ENCODE measurements at places on chromosomes 7 and 10.

DNA sequence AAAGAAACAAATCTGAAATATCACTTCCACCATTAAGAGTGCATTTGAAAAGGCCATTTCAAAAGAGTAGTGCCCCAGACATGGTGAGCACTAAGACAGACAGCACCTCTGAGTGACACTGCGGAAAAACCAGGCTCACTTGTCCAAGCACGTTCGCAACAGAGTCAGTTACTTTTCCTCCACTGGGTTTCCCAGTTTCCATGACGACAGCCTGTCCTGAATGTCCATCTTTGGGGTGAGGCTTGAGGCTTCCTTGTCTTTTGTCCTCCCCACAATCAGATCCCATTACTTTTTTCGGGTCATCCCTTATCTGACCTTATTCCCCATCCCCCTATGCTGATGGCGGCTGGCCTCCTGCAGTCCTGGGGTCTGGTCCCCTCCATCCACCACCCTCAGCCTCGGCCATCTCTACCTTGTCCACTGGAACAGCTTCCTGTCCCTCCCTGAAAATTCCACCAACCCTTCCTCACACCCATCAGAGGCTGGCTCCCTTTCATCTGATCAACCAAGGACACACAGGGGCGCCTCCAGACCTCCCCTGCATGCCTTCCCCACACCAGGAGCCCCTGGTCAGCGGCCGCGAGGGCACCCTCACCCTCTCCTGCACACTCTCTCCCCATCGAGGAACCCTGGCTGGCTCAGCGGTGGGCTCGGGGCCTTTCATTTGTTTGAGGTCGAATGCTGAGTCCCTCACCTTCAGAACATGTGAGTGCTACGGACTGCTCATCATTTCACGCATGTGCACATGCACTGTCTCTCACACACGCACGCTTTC, 363.6 kb downstream of the DNAJB6 start:
- DNase-seq, result no peak

- DNase-seq, result peak; percentile 42
These were observed 816 bp downstream of the DMTF1 start for GRCh38 chr7:87152897-87153641.

DNA sequence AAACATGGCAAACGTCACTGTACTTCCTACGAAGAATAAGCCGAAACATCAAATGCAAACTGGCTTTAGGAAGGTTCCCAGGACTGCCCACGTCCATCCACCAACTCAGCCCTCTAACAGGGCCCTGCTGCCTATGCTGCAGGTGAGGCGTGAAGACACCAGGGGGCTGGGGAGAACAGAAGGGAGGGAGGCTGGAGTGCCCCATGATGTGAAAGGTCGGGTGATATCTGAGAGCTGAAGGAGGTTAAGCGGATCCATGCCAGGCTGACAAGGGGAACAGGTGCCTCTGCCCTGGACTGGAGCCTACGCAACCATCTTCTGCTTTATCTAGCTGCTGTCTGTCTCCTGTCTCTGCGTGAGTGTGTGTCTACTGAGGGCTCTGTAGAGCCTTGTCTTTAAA, 40.2 kb upstream of the ATP6V0A4 start:
- no peak for DNase-seq

GRCh38 chr10:93482145-93482834, at the start of gene MYOF:
Gene MYOF, minus strand, starts transcription at chr10:93482334. Its CDS starts 140 bp downstream, at chr10:93482194.
- DNase-seq, result no peak

GRCh38 chr7:23232966-23233365, 13.6 kb upstream of the GPNMB start:
- DNase-seq, result no peak

DNA sequence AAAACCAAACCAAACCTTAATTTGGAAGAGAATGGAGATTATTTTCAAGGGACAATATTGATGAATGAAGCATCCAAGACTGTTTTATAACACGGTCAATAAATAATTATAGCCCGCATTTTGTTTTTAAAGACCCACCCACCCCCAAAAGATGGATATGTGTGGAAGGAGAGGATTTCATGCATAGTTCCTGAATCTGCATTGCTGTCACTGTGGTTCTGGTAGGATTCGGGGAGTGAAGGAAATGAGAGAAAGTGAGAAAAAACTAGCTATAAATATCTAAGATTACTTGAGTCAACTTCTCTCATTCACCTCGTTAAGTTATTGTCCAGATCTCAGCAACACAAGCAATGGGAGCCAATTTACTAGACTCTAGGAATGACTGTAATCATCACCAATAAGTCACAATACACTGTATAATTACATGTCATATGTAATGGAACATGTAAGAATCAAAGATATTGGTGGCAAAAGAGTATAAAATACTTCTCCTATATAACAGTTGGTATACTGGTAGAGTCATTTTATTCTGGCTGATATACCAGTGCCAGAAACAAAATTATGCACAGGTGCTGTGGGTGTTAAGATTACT, 30.2 kb downstream of the NAMPT start:
- DNase-seq, result no peak

GRCh38 chr7:100156331-100157068, 2.0 kb downstream of the TRAPPC14 start:
- DNase-seq, result no peak

DNA sequence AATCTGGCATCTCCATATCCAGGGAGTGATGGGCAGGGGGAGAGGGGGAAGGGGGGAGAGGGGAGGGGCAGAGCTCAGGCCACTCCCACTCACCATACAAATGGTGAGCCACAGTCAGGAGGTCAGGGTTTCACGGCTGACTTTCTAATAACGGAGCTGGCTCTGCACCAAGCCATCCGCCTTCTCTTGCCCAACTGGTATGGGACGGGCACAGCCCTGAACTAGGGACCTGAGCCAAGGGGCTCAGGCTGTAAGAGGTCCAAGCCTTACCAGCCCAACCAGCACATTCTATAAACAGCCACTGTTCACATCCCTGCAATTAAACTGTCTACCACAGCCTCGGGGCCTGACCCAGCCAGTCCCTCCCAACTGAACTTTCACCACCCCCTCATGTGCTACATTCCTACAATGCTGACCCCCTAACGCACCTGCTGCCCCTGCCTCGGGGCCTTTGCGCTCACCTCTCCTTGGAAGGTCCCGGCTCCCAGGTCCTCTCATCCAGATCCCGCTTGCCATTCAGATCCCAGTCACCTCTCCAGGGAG, 32.5 kb downstream of the RGS10 start:
- no peak for DNase-seq

Data from stimulated activated CD4-positive, alpha-beta T cell treated with anti-CD3 and anti-CD28 coated beads, Interleukin-4, amount 100 ng/mL, for 48 hours (primary cell).